ENCODE measurements at places on chromosomes 16 and 17.

- DNase-seq, result no peak
Observed at GRCh38 chr16:66175058-66175457, 191.4 kb upstream of the CDH5 start.

DNA sequence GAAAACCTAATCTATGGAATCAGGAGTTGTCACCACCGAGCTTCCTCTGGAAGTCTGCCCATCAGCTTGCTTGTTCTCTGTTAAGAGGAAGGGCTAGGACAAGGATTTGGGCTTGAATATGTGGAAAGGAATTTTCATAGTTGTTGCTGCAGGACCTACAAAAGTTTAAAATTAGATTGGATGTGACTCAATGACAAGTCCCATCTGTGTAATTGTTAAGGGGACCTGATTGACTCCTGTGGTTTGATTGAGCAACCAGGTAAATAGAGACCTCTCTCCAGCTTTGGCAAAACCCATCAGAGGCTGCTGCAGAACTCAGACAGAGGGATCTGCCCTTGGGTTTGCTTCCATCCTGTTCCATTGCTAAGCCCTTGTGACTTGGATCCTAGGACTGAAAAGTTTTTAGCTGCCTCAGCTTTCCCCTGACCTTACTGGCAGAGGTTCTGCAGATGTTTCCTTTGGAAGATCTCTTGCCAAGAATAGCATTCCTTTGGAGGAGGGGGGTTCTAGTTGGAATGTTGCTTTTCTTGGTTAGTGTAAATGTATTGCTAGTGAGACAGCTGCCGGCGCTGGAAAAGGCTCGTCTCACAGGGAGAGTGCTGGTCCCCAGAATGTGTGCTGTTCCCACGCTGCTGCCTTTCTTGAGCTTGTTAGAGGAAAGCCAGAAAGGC is 50.0 kb downstream of the SF3B3 start:
- no peak for DNase-seq

- DNase-seq, result no peak
Observed at GRCh38 chr16:63195336-63195735, 1159.1 kb upstream of the CDH8 start.

DNA sequence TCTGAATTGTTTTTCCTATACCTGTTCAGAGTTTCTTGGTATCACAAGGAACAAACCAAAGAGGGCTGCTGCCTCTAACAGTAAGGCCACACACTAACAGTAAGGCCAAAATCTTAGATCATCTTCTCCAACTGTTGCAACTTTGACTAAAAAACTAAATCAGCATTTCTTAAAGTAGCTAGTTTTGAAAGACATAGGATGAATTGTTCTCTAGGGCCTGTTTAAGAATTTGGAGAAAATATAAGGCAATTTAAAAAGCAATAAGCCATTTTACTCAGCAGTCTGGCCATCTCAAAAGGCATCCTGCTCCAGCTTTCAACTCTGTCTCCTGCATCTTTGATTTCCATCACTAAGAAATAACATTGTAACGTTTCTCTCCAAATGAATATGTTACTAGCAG is 105.0 kb upstream of the MON1B start:
- no peak for DNase-seq

- DNase-seq, result no peak
Observed at GRCh38 chr17:39722965-39723848, 7.1 kb downstream of the MIEN1 start.

DNA sequence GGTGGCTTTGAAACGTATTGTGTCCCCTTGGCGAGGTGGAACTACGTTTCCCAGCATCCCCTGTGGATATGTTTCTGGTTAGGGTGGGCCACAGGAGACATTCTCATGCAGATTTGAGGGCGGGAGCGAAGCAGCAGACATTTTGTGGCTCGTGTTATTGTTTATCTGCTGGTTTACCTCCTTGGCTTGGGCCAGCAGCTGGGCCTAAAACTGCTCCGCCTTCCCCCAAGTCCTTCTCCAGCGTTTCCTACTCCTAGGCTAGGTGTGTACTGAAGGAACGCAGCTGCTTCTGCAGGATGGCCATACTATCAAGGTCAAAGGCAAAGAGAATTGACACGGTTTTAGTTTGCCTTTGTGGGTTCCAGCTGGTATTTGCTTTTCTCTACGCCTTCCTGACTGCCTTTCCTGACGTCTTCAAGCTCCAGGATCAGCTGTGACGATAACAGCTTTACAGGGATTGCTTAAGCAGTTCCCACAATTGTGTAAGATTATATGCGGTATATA is 17.2 kb upstream of the WSB1 start:
- DNase-seq, result no peak

GRCh38 chr16:57591870-57592485 is 36.5 kb upstream of the ADGRG1 start:
- DNase-seq, result no peak

DNA sequence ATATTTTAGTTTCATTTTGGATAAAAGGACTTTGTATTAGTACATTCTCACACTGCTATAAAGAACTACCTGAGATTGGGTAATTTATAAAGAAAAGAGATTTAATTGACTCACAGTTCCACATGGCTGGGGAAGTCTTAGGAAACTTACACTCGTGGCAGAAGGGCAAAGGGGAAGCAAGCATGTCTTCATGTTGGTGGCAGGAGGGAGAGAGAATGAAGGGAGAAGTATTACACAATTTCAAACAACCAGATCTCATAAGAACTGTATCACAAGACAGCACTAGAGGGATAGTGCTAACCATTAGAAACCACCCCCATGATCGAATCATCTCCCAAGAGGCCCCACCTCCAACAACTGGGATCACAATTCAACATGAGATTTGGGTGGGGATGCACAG is 142.9 kb downstream of the USP31 start:
- DNase-seq, result no peak

GRCh38 chr17:38861399-38861843 is 7.9 kb upstream of the RPL23 start:
- no peak for DNase-seq

GRCh38 chr16:2190659-2191445 is 5.6 kb downstream of the CASKIN1 start:
- peak; percentile 45 for DNase-seq

GRCh38 chr17:38476549-38476948 is 48.3 kb downstream of the ARHGAP23 start:
- no peak for DNase-seq

- DNase-seq, result no peak
Observed at GRCh38 chr16:88453217-88453531, at the start of gene ZFPM1. Gene ZFPM1 (plus strand): TSS chr16:88453280. CDS start chr16:88453639, 359 bp downstream.

- DNase-seq, result no peak
Observed at GRCh38 chr17:27226611-27227230, 67.2 kb upstream of the WSB1 start.

GRCh38 chr16:80151722-80152111 is 389.1 kb upstream of the DYNLRB2 start:
- no peak for DNase-seq

DNA sequence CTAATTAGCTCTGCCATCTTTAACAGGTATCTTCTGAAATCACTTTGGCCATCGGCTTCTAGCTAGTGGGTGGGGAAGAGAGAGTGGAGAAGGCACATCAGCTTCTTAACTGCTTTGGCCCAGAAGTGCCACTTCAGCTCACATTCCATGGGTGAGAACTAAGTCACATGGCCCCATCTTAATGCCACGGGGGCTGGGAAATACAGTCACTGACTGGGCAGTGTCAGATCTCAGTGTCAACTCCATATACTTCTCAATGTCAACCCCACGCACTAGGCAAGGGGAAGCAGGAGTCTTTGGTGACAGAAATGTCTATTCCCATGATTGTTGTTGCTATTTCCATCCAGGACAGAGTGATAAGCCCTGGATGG is 29.4 kb downstream of the CCR7 start:
- no peak for DNase-seq

DNA sequence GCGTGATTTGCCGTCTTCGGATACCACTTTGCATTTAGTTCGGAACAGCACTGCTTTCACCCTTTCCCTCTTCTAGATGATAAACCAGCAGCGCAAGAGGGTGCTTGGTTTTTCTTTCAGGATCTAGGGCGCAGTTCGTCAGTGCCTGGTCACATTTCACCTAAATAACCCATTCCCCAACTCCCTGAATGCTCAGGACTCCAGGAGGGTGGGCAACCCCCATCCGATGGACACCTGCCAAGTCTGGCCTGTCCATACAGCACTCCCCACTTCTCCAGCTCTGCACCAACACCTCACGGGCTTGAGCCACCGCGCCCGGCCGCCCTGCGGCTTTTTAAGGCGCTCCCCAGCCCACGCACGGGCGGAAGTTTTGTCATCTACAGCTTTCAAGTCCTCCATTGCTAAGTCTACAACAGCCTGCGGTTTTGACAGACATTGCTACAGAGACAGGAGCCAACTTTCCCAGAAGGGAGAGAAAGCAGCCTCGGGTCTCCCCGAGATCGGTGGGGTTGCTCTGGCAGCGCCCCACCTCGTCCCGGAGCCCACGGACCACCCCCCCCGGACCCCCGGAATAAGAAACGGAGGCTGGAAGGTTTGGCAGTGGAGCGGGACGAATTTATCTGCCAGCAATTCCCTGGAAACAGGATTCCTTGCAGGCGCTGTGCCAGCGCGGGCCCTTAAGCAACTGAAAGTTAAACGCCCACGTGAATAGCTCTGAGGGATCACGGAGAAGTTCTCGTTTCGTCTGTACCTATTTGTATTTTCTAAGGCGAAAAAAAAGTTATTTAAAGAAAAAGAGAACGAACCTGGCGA is 38.6 kb upstream of the SLFN13 start:
- no peak for DNase-seq

DNA sequence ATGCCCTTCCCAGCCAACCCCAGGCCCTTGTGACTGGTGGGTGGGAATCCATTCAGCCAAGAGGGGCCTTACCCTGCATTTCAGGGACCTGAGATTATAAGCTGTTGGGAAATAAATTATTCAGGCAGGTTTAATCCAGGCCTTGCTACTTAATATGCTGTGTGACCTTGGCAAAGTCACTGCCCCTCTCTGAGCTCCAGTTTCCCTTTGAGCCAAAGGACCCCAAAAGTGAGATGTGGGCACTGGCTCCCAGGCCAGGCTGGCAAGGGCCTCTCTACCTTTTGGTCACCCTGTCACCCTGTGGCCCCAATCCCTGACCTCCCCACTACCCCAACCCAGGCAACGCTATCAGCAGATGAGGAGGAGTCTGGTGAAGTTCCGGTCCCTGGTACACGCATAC is 33.9 kb downstream of the MYO15A start:
- no peak for DNase-seq

DNA sequence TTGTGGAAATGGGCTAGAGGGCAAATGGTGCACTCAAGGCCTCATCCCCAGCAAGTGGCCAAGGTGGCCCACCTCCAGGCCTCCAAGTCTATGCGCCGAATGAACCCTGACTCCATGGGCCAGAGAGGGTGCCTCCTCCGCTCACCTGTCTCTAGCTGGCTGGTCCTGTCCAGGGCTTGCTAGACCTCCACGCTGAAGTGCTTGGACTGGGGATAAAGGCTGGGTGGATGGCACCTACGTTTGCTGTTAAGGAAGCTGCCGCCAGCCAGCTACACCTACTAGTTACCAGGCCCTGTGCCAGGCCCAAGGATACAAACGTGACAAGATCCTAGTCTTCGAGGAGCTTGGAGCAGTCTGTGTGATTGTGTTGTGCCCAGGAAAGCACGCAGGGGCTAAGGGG is 739 bp upstream of the SGCA start:
- no peak for DNase-seq

DNA sequence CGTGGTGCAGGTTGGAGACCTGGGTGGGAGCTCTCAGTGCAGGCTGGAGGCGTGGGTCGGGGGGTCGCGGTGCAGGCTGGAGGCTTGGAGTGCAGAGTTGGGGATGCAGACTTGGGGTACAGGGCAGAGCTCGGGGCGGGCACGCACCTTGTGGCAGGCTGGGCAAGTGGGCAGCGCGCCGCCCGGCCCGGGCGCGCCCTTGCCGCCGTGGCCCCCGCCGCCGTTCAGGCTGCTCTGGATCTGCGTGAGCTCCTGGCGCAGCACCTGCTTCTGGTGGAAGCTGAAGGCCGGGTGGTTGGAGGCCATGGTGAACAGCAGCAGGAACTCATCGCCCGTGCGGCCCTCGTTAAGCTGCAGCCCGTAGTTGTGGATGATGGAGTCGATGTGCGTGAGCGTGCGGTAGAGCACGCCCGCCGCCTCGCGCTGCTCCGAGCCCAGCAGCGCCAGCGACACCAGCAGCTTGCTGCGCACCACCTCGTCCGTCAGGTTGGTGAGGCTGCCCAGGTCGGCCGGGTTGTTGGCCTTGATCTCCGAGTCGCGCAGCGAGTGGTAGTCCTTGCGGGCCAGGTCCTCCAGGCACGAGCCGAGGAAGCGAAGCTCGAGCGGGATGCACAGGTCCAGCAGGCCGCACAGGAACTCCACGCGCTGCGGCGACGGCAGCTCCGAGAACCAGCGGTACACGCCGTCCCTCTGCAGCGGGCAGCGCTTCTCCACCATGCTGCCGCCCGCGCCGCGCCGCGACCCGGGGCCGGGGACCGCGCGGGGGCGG is 1.1 kb downstream of the ZCCHC14 start:
- no peak for DNase-seq

GRCh38 chr16:53784291-53784690 is 80.3 kb downstream of the FTO start:
- DNase-seq, result no peak

DNA sequence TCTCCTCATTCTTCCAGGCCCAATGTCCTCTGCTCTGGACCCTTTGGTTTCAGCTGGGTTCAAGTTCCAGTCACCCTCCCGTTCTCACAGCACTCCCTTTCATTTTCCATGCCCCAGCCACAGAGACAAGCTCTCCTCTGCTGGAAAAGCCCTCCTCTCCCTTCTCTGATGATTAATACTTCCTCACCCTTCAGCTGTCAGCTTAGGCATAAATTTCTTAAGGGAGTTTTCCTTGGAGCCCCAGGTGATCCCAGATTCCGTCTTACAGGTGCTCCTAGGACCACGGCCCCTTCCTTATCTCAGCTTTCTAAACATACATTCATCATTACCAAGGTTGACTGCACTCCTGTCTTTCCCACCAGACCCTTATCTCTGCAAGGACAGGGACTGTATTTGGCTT is 10.4 kb downstream of the CHAD start:
- no peak for DNase-seq

GRCh38 chr17:42422958-42423712 is at the start of gene CAVIN1:
Gene CAVIN1 (minus strand): TSS chr17:42423256. CDS start chr17:42423097, 159 bp downstream.
- DNase-seq, result peak; percentile 76

DNA sequence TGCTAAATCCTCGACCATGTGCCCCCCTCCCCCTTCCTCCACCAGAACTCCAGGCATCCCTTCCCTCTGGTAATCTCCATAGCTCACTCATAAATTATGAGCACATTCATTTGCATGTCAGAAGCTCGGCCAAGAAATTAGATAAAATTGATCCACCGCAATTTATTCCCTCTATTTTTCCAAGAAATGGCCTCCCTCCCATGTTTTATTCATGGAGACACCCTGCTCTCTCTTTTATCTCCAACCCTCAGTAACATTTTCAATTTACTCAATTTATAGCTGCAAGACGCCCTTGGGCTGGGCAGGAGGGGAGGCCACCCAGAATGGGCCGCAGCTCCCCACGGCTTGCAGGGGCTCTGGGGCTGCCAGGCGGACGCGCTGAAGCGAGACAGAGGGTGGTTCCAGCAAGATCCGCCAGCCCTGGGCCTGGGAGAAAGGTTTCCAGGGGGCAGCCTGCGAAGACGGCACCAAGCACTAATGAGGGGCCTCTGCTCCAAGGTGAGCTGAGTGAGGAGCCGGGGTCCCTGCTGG is 54.7 kb upstream of the ZNF423 start:
- DNase-seq, result no peak
